ENCODE measurements at places on chromosomes 5 and 9. TPM values are rescaled to one million over a fixed set of nuclear protein-coding genes. Genes with fewer than 3 reads are reported as not detected.

The KLF4 gene
- polyA plus RNA-seq, result 13.5 TPM

The STK32A gene
- 19.6 TPM for polyA plus RNA-seq

The MYOT gene
- 5.0 TPM for polyA plus RNA-seq

DNA sequence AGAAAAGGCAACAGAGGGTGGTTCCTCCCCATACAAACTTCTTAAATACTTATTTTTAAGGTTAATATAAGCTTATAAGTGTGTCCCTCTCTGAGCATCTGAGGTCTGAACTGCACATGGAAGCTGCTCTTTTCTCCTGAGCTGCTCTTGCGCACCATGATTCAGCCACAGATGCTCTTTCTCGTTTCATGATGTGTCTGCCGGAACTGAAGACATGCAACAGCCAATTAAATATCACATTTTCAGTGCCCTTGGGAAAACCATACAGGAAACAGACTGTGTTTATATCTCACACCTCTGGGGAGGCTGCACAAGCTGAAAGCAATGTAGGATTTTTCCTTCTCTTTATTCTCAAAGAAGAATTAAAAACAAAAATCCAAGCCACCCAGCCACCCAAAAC is 96.8 kb upstream of the NREP start:
- DNase-seq, result peak; percentile 83

GRCh38 chr9:86614871-86615849 is 260.9 kb upstream of the TUT7 start:
- DNase-seq, result no peak

- DNase-seq, result no peak
Observed at GRCh38 chr5:143032581-143032836, 262.3 kb downstream of the ARHGAP26 start.

- DNase-seq, result no peak
Observed at GRCh38 chr9:106172265-106172664, 477.9 kb downstream of the TMEM38B start.

- no peak for DNase-seq
Observed at GRCh38 chr9:124257844-124258606, at the start of gene NEK6. NEK6 (plus strand) TSS chr9:124257949; CDS start chr9:124301965, 44,016 bp downstream.

DNA sequence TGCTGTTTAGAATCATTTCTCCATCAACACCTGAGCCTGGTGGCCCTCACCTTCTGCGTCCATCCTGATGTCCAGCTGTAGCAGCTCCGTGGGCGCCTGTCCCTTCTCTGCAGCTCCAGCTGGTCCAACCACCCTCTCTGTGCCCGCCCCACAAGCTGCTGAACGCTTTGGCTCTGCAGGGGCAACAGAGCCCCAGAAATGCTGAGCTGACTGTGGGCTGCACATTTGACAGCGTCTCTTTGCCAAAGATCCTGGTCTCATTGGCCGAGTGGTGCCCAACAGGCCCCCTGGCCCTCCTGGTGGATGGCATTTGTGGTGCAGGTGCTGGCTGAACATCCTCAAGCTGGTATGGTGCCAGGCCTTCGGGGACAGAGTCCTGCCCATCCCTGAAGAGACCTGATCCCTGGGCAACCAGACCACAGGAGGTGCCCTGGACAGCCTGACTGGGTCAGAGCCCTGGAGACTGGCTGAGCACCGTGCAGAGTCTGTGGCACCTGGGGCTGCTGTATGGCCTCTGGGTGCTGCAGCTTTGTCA is 25.3 kb upstream of the CEP72 start:
- DNase-seq, result no peak

DNA sequence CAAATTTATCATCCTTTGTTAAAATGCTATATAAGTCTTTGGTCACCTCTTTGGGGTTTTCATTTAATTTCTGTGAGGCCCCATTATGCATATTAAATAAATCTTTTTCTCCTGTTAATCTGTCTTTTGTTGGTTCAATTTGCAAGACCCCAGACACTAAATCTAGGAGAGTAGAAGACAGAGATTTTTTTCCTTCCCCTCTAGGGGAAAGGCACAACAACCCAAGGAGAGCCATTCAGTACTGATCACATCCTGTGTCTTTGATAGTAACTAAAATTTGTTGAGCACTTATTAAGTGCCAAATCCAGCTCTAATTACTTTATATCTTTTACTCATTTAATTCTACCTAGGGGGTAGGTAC is 74.4 kb downstream of the ALDH7A1 start:
- DNase-seq, result no peak

DNA sequence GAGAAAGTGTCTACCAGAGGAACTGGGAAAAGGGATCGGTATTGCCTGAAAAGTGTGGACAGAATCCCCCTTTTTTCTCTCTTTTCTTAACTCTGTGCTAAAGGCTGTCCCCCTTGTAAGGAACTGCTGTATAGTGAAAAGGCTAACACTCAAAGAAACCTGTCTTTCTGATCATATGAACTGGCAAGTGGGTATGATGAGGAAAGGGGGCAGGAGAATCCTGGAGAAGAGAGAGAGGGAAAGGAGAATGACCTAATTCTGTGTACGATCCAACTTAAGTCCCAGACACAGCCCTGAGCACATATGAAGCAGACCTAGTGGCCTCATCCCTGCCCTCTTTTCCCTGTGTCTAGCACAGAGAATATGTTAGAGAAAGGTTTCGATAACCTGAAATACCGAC is 967 bp downstream of the ANKRD31 start:
- DNase-seq, result no peak

Measured in spinal cord (tissue), 10 donors.